ENCODE measurements at places on chromosomes 1 and 21.

DNA sequence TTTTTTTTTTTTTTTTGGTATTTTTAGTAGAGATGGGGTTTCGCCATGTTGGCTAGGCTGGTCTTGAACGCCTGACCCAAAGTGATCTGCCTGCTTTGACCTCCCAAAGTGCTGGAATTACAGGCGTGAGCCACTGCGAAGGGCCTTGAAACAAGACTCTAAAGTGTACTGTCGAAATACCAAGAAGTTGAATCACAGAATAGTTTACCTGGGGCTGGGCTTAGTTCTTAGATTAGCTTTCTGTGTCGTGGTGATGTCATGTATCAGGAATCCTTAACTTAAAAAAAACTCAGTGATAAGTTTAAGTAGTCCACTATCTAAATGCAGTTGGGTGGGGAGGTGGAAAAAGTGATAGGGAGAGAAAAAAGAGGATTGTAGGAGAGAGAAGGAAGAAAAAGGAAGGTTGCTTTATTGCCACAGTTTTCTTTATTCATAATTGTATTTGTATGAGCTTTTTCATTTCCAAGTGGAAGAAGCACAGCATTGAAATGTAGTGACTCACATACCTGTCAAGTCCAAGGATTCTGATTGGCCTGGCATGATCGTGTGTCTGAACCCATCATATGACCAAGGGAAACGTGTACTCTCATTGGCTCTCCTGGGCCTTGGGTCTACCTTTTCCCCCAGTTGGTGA lies 13.4 kb downstream of the ITSN1 start:
- no peak for DNase-seq

GRCh38 chr1:117312453-117313138 lies 54.7 kb upstream of the MAN1A2 start:
- DNase-seq = peak; percentile 48

DNA sequence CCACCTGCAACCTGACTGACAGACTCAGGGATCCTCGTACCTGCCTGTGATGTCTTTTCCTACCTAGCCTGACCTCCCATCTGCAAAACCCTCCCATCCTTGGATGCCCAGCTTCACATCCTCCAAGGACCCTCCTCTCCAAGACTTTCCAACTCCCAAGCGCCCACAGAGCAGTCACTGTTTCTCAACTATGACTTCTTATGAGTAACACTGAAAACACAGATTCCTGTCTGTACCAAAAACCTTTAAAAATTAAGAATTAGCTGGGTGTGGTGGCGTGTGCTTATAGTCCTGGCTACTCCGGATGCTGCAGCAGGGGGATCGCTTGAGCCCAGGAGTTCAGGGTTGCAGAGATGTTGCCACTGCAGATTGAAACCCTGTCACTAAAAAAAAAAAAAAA lies 181.9 kb downstream of the PSMG1 start:
- no peak for DNase-seq

DNA sequence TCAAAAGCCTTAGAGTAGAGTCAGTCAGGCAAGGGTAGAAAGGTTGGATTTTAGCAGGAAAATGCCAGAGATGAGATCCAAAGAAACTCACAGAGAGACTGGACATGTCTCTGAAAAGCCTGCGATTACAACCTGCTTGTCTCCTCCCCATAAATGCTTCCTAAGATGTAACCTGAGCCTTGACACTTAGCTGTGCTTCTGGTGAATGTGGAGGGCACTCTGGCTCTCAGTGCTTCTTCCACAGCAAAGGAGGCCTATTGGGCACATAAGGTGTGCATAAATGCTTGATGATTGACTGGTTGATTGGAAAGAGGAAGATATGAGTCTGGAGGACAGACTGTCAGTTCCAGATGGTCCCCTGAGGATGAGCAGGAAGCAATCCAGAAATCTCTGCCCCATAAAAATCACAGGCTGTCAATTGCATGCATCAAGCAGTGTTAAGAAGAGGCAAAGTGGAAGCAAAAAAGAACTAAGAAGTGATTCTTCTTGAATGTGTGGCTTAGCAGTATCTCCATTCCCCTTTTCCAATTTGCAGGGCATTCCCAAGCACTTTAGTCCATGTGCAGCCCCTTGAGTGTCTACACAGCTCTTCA lies 236.2 kb upstream of the RRP15 start:
- DNase-seq = no peak

DNA sequence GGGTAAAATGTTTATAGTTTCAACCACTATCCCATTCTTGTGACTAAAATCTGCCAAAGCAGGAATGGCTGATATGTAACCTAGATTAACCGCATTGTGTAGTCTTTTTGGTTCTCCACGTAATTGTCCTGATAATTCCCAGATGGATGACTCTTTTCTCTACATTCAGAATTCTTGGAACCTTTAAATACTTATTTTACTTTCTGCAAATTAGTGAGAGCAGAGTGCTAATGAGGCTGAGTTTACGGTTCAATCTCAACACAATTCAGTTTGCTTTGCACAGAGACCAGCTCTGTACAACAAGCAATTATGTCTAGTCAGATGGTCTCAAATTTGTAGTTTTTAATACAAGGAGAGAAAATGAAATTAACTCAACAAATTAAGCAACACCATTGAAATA lies 9.1 kb downstream of the CRB1 start:
- DNase-seq = no peak

- no peak for DNase-seq
Observed at GRCh38 chr1:152412756-152413155, 1.3 kb downstream of the CRNN start.

DNA sequence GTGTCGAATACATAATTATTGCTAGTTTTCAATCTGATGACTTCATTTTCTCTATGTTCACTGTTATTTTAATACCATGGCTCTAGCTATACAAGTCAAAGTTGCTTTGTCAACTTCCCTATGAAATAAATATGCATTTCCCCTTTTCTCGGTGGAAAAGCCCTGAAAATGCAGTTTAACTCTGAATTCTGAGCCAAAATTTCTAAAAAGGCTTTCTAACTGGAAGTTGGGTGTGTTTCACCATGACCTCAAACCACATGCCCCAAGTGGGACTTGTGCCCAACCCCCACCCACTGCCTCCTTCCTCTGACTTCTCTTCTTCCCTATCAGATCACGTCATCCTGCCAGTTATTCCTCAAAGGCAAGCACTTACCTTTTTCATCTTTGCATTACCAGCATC lies 8.9 kb downstream of the MKNK1 start:
- peak; percentile 56 for DNase-seq

DNA sequence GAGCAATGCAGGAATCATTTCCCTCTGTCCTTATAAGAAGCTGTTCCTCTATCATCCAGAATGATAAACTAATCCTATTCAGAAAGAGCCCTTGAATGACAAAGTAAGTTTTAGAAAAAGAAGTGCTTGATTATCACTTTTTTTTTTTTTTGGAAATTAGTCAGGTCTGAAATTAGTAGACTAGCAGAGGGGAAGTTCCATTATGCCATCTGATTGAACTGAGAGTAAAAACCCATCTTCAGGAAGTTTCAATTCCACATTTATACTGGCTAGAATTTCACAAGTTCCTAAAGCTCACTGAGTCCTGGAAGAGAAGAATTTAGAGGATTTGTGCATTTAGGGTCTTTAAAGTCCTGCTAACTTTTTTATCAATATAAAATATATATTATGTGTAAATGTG lies 128.8 kb upstream of the COA6 start:
- no peak for DNase-seq

DNA sequence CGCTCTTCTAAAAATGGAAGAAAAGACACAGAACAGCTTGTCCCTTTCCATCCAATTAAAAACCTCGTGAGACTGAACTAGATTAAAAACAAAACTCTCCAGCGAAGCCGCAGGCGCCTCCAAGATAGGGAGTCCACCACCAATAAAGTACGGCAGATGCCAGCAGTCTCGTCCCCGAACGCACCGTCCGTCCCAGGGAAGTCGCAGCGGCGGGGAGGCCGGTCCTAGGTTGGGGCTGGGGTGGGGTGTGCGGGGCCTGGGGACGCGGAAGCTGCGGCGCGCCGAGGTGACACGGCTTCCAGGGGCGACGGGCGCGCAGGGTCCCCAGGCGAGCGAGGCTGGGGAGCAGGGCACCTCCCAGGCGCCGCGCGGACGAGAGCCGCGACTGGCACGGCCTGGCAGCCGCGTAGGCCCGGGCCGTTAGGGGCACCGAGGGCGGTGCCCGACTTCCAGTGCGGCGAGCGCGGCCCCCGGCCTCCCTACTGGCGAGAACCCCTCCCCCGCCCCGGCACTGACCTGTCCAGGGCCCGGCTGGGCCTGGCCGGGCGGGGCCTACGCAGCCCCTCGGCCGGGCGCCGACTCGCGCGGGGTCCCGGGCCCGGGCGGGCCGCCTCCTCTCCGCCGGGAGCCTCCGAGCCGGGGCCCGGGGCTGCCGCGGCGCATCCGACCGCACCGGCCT lies 28.3 kb upstream of the A3GALT2 start:
- DNase-seq = peak; percentile 45

- no peak for DNase-seq
Observed at GRCh38 chr1:18580691-18581419, 49.8 kb upstream of the PAX7 start.

GRCh38 chr21:42381347-42381984 lies 14.4 kb downstream of the TMPRSS3 start:
- peak; percentile 31 for DNase-seq

DNA sequence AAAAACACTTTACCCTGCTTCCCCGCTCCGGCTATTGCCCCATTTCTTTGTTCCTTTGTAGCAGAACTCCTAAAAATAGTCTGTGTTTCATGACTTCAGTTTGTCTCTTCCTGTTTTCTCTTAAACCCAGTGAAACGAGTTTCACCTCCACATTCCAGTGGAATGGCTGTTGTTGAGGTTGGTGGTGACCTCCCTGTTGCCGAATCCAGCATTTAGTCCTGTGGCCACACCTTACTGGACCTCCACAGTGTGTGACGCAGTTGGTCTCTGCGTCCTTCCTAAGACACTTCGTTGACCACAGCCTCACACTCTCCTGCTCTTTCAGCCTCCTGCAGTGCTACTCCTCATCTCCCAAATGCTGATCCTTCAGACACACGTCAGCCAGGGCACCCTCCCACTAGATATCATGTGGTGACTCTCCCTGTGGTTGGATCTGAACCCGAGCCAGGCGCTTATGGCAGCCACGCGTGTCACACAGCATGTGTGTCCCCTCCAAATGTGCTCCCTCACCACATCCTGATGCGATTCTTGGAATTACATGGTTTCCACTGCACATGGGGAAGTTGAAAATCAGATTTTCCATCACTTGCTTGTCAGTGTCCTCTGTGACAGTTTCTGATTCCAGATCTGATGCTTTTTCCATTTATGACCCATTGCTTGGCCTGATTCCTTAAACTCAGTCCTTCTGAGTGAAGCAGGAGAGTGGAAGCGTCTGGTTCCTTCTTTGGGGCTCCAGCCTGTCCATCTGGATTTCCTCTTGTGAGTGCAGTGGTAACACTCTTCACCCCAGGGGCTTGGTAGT lies 99.1 kb upstream of the ARTN start:
- peak; percentile 9 for DNase-seq

GRCh38 chr1:56758794-56759193 lies 60.4 kb downstream of the FYB2 start:
- no peak for DNase-seq

DNA sequence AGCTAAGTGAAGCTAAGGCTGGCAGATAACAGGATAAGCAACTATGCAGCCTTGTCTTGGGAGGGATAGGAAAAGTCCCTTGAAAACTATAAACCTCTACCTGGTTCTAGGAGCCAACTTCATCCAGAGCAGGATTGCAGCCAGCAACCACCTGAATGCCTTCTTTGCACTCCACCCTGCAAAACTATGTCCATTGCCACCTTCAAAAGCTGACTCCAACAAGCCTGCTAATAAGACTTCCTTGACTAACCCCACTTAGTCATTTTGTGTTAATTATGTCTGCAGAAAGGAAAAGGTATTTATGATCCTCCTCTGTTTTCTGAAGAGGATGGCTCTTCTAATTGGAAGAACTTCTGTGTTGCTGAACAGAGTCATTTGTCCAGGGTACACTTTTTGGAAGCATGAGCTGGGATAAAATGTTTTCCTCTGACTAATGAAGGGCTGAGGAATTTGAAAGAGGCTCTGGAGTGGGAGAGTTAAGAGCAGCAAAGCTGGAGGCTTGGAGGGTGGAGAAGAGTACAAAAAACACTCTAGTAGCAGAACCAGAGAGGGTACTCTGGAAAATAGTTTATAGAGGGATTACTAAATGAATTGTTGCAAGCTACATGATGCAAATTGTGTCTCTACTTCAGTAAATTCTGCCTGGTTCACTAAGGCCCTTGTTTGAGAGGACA lies 9.6 kb upstream of the RIMKLA start:
- DNase-seq = no peak

DNA sequence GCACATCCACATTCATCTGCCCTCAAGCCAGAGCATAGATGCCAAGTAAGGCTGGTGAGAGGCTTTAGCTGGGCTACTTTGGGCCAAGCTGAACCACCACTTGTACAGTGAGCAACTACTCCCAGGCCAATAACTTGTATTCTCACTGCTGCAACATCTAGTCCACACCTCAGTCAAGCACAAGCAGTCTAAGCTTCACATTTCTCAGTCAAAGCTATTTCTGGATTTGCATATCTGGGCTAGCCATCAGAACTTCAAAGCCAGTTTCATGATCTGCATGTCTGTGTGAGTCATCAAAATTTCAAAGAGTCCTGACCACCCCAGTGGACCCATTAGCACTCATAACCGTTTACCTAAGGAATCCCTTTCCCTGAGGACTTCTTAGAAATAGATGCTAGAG lies 77.7 kb upstream of the DIRAS3 start:
- DNase-seq = no peak

DNA sequence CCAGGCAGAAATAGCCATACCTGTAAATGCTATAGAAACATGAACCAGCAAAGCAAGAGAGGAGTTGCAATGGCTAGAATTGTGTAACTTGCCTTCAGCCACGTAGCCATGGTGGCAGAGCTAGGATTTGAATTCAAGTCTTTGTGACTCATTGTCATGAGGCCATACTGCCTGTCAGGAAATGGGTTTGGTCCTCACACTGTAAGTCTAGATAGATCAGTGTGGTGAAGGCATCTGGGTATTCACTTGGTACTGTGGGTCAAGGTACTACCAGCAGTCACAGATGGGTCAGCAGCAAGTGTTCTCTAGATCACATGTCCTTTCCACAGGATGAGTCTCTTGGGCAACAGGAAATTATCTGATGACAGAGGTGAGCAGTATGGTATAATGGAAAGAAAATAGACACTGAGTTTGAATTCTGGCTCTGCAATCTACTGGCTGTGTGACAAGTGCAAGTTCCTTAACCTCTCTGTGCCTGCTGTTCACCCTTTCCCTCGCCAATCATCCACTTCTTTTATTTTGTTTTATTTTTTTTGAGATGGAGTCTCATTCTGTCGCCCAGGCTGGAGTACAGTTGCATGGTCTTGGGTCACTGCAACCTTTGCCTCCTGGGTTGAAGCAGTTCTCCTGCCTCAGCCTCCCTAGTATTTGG lies 36.9 kb downstream of the FGGY start:
- peak; percentile 15 for DNase-seq

GRCh38 chr1:7046314-7046713 lies 261.1 kb downstream of the CAMTA1 start:
- no peak for DNase-seq

GRCh38 chr1:166080277-166080966 lies 86.4 kb downstream of the FAM78B start:
- no peak for DNase-seq

GRCh38 chr21:19702726-19703125 lies 1295.5 kb upstream of the NCAM2 start:
- no peak for DNase-seq

- DNase-seq = no peak
Observed at GRCh38 chr1:100657876-100658715, 61.4 kb upstream of the VCAM1 start.

Data from CD4-positive, alpha-beta T cell treated with Interleukin-1 beta for 1 hour (primary cell).